Renal pelvis (tissue), 12 donors: ENCODE measurements at places on chromosomes 4 and X. TPM values are rescaled to one million over a fixed set of nuclear protein-coding genes. Genes with fewer than 3 reads are reported as not detected.

The HS3ST1 gene
- 1.4 TPM for polyA plus RNA-seq

The STBD1 gene
- 2.0 TPM for polyA plus RNA-seq

The SAT1 gene
- polyA plus RNA-seq: 274 TPM

The ABLIM2 gene
- 7.3 TPM for polyA plus RNA-seq

The PIN4 gene
- polyA plus RNA-seq: 63.0 TPM

The PCDH10 gene
- 5.4 TPM for polyA plus RNA-seq

The PAGE1 gene
- polyA plus RNA-seq: not detected

The KCNIP4 gene
- 12.2 TPM for polyA plus RNA-seq

The TMPRSS11D gene
- polyA plus RNA-seq: 0.27 TPM

The TLR1 gene
- 5.0 TPM for polyA plus RNA-seq

The HSFX4 gene
- polyA plus RNA-seq: not detected

The ZCCHC4 gene
- 13.8 TPM for polyA plus RNA-seq

The NSUN7 gene
- polyA plus RNA-seq: 16.3 TPM

The GRPR gene
- 0.27 TPM for polyA plus RNA-seq

The FGF5 gene
- polyA plus RNA-seq: not detected

The HSPA4L gene
- polyA plus RNA-seq: 9.1 TPM

The HPSE gene
- polyA plus RNA-seq: 1.0 TPM

The ERAS gene
- 0.24 TPM for polyA plus RNA-seq

The TEX13A gene
- not detected for polyA plus RNA-seq

The TMEM271 gene
- polyA plus RNA-seq: not detected

The CCNG2 gene
- polyA plus RNA-seq: 144 TPM

The CAPN6 gene
- 24.3 TPM for polyA plus RNA-seq

The MSX1 gene
- polyA plus RNA-seq: 1.1 TPM

The DCLK2 gene
- 10.5 TPM for polyA plus RNA-seq

The CT47B1 gene
- not detected for polyA plus RNA-seq

The TMEM31 gene
- 1.5 TPM for polyA plus RNA-seq

The CYTL1 gene
- polyA plus RNA-seq: 6.7 TPM

The ENPP6 gene
- polyA plus RNA-seq: 4.0 TPM

The STS gene
- polyA plus RNA-seq: 5.5 TPM

The DCAF8L1 gene
- polyA plus RNA-seq: not detected

The SPRY1 gene
- 80.8 TPM for polyA plus RNA-seq

The CTAG1B gene
- not detected for polyA plus RNA-seq

The EIF2S3 gene
- polyA plus RNA-seq: 185 TPM

The SUV39H1 gene
- 7.0 TPM for polyA plus RNA-seq

The SPANXD gene
- not detected for polyA plus RNA-seq

The BEND2 gene
- polyA plus RNA-seq: 0.08 TPM

The HSFX1 gene
- polyA plus RNA-seq: 3.6 TPM

The NAA11 gene
- polyA plus RNA-seq: not detected

The RPL9 gene
- polyA plus RNA-seq: 1,516 TPM

The CSAG3 gene
- polyA plus RNA-seq: not detected

The GDPD2 gene
- 1.4 TPM for polyA plus RNA-seq
